Right renal cortex interstitium (tissue), 3 donors: ENCODE measurements at places on chromosomes 4 and X. TPM values are rescaled to one million over a fixed set of nuclear protein-coding genes. Genes with fewer than 3 reads are reported as not detected.

DBET gene
- not detected for polyA plus RNA-seq

DNA sequence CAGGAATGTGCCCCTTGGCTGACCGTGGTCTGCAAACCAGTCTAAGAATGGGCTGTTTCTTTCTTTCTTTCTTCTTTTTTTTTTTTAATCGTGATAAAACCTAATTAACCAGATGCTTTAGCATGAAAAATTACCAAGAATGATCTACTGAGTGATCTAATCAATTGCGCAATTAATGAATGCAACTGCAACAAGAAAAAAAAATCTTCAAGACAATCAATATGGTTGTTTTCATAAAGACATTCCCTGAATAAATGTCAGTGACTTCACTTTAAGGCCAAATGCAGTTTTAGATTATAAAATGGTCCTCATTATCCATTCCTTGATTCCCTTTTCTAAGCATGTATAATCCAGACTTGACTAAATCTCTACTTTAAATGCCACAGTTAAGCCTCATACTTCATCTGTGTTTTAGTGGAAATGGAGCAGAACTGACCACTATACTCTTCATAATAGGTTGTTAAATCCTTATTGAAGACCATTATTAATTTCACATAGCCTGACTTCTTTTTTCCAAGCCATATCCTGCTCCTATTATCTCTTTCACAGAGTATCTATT, 51.6 kb upstream of the SETD7 start:
- no peak for DNase-seq

DCAF8L2 gene
- polyA plus RNA-seq, result not detected

DNA sequence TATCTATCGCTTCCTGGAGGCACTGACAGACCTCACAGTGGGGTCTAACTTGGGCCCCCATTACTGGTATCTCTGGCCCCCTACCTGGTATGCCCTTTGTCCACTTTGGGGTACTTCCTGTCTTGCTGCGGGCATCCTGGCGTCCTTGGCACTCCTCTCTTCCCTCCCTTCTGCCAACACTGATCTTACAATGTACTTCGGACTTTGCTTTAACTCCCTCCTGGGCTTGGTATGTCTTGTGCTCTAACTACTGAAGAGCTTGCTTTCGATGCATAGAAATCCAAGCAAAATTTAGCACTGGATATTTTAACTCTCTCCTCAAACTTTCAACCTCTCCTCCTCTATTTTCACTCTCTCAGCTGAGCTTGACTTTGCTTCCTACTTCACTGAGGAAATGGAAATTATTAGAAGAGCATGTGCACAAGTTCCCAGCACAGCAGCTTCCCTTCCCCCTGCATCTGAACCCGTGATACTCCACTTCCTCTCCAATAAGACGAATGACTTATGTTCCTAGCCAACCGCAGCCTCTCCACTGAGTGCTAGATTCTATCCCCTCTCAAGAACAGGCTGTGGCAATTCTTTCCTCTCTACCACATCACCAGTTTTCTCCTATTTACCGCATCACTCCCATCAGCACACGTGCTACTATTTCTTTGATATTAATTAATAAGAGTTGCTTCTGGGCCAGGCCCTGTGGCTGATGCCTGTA, 52.9 kb downstream of the SUPT20HL2 start:
- DNase-seq, result no peak

CHIC1 gene
- polyA plus RNA-seq, result 10.9 TPM

GRCh38 chr4:126058596-126058995, 743.8 kb downstream of the FAT4 start:
- DNase-seq, result no peak

AWAT2 gene
- not detected for polyA plus RNA-seq

GRCh38 chr4:146134761-146135445, 40.6 kb upstream of the LSM6 start:
- no peak for DNase-seq

GRCh38 chr4:140049849-140050637, 103.9 kb downstream of the MAML3 start:
- DNase-seq, result no peak

DNA sequence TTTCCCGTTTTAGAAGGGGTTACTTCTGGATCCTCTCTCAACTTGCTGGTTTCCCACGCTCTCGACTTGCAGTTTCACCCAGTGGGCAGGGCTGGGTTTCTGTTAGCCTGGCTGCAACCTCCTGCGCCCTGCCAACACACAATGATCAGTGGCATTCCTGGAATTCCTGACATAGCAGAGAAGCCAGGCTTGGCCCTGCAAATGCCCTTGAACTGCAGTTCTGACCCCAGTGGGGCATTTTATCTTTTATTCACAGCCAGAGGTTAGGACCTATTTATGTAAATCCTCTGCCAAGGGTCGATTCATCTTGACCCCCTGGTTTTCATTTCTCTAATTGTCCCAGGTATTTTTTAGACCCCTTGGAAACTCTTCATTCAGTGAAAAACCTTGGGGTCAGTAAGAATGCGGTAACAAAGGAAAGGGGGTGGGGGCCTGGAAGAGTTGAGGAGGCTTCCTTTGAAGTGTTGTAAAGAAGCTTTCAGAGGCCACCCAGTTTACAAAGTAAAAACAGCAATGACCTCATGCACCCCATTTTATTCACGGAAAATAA, 217.6 kb downstream of the ZNF674 start:
- DNase-seq, result no peak

GRCh38 chrX:107204068-107204605, 2.1 kb downstream of the NUP62CL start:
- DNase-seq, result no peak

DNA sequence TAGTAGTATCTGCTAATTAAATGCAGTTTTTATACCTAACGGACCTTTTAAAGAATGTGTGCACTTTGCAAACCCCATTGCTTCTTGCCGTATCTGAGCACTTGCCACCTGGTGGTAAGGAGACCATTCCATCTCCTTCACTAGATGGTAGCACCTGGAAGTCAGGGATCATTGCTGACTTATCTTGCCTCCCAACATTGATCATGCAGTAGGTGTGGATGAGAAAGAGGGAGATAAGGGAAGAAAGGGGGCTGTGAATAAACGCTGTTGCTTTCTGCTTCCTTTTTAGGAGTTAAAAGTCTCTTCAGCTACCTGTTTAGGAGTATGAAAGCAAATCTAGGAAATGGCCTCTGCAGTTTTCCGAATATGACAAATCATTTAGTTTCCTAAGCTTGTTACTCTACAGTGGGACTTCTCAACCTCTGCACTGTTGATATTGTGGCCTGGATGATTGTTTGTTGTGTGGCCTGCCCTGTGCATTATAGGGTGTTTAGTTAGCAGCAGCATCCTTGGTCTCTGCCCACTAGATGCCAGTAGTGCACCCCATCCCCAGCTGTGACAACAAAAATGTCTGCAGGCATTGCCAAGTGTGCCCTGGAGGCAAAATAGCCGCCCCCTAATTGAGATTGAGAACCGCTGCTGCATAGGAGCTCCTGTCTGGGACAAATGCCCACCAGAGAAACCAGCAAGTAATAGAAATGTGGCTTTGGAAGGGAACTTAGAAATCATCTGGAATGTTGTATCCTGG, 38.8 kb downstream of the GAB1 start:
- DNase-seq, result no peak

SMR3A gene
- not detected for polyA plus RNA-seq

GRCh38 chr4:14865804-14866203, 136.5 kb upstream of the CPEB2 start:
- no peak for DNase-seq

MAGEB6B gene
- not detected for polyA plus RNA-seq

DNA sequence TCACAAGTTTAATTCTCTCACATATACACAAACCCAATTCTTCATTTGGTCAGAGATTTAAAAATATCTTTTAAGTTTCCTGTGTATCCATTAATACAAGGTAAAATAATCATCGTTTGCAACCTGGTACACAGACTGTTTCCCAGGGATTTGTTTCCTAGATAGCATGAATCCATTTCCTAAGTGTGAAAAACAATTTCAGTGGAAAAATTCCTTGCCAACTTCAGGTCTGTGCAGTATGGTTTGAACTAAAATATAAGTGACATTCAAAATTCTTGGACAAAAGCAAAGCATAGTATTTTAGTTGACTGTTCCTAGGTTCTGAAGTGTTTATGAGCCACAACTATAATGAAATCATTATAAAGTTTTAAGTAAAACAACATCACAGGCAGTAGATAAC, 24.4 kb downstream of the NAF1 start:
- no peak for DNase-seq

PCDH10 gene
- polyA plus RNA-seq, result 5.4 TPM

AMBN gene
- polyA plus RNA-seq, result 1.3 TPM

C4orf17 gene
- 0.21 TPM for polyA plus RNA-seq

IQCM gene
- not detected for polyA plus RNA-seq

DNA sequence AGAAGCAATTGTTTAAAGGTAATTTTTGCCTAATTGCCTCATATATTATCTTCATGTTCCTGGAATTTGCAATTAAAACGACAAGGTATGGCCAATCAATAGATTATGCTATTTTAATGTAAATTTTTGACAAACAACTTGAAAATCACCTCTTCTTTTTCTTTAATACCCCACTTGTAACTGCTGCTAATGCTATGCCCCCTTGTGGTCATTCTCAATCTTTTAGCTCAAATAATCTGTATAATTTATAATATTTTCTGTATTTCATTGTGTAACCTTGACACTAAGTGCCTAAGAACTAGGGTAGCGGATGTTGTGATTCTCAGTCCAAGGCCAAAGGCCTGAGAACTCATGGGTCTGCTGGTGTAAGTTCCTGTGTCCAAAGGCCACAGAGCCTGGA, 831.7 kb upstream of the POU3F4 start:
- no peak for DNase-seq

DNA sequence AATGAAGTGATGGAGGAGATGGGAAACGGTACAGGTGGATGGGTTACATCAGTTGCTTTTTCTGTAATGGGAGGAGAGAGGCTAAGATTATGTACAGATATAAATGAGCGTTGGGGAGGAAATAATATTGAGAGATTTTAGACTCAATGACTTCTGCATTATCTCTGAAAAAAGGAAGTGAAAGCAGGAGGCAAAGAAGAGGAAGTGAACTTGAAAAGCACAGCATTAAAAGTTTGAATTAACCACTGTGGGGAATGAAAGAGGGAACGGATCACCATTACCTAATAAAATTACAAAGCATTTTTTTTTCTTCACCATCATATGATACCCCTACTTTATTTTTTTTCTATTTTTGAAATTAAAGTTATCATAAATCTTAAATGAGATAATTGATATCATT, 1025.5 kb downstream of the RPA4 start:
- DNase-seq, result no peak
